Iris pigment epithelial cell (primary cell): ENCODE measurements at places on chromosomes 2 and 18.

DNA sequence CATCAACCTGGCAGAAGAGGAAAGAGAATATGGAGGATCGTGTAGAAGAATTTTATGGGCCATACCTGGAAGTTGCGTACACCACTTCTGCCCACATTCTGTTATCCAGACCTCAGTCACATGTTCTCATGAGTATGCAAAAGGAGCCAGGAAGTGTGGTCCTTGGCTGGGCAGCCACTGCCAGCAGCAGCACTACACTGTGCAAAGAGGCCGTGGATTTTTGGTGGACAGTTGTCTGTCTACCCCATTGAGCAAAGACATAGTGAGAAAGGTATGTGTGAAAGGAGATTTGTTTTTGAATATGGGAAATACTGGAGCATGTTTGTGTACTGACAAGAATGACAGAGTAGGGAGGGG lies 68.1 kb downstream of the SDC1 start:
- DNase-seq = no peak

DNA sequence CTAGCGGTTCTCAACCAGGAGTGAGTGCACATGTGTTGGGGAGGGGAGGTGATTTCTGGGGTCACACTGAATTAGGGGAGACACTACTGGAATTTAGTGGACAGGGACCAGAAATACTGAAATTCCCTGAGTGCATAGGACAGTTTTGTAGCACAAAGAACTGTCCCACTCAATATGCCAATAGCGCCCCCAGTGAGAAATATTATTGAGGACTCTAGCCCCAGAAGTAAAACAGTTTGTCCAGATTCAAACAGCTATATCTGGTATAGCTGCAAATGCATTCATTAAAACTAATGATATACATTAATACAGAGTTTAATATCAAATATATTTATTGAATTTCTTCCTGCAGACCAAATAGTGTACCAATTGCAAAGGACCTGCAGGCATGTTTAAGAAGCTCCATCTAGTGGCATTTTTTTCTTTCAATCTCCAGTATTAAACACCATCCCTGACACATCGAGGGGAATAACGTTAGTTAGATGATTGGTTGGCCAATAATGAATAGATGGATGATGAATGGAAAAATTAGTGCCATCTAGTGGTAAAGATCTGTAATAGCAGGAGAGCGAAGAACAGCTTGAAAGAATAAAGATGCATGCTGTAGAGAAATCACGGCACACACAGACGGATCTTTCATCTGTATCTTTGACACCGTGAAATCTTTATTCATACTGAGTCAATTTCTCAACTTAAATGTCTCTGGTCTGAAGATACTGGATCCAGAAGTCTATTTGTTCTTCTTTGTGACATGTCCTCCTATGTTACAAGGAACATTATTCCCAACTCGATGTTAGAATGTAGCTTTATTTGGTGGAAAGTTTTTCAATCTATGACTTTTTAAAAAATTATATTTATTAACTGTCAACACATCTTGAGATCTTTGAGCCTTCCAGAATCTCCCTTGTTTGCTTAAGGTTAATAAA lies 62.5 kb downstream of the DHRS9 start:
- DNase-seq = peak; percentile 51

GRCh38 chr18:7957297-7957696 lies 390.2 kb downstream of the PTPRM start:
- no peak for DNase-seq

- no peak for DNase-seq
Measured at GRCh38 chr2:117692001-117692763, 122.3 kb upstream of the DDX18 start.

DNA sequence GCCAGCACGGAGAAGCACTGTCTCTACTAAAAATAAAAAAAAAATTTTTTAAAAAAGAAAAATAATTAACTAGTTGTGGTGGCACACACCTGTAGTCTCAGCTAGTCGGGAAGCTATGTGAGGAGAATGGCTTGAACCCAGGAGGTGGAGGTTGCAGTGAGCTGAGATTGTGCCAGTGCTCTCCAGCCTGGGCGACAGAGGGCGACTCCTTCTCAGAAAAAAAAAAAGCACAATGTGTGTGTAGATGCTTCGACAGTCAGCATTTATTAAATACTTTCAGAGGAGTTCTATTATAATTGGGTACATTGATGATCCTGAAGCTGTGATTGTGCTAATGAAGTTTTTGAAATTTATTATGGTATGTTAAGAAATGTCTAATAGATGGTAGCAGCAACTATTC lies 46.5 kb downstream of the XIRP2 start:
- no peak for DNase-seq
